ENCODE measurements at places on chromosomes 6 and 20.

DNA sequence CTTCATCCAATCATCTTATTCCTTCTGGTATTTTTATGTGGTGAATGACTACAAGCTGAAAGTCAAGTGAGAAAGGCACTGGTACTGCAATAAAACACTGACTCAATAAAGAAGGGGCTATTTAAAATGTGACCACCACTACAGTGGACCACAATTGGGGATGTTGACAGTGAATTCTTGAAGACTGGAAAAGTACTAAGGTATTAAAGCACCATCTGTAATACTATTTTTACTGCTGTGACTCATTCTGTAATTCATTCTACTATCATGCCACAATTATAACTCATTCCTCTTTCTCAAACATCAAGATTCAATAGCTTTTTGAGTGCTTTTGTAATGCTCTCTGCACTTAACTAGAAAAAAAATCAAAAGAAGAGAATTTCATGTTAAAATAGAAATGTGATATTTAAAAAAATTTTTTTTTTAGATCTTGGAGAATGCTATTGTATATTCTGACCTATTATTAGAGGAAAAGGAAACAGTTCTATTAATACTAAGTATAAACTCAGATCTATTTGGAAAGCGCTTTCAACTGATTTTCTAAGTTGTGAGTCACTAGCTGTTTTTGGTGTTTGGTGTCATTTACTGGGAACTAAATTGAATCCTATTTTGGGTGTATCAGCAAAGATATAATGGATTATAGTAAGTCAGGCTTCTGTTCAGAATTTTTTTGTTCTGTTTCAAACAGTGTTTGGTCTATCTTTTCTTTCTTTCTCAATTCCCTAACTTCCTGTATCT, 104.7 kb upstream of the TMEM170B start:
- DNase-seq, result no peak

GRCh38 chr6:149694921-149695320, 23.0 kb downstream of the LATS1 start:
- DNase-seq, result no peak

DNA sequence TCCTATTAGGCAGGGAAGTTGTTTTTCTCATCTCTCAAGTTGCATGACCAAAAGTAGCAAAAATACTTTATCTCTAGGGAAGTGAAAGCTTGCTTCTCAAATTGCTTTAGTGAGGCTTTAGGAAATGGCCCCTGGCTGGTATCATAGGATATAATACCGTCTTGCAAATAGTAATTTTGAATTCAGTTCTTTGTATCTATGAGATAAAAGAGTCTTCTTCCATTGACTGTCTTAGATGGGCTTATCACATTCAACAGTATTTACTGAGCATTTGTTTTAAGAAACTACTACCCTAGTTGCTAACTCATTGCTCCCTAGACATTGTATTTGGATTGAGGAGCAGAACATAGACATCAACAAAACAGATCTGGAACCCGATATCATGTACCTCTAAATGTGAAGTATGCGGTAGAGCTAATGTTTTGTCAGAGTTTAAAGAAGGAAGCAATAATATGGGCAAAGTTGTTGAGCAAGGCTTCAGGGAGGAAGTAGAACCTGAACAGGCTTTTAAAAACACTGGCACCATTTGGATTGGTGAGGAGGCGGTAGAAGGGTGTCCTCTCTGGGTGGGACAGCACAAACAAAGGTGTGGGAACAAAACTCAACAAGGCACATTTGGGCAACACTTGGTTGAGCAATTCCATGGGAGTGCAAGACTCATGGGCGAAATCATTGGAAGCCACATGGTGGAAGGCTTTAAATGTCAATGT, 101.5 kb downstream of the SGK1 start:
- DNase-seq, result no peak

DNA sequence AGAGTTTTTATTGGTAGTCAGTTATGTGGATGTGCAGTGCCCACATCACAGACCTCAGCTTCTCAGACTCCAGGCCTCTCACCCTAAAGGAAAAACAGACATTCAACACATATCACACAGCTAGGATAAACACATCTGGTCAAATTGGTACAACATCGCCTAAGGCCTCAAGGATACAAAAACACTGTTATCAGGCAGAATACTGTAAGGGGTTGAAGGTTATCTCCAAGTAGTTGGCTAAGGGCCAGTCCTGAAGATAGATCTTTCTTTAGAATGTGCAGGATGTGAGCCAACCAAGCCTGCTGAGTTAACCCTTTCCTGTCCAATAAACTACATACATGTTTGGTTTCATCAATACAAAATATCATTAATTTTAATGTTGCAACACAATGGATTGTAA, 308.4 kb upstream of the GJE1 start:
- no peak for DNase-seq

DNA sequence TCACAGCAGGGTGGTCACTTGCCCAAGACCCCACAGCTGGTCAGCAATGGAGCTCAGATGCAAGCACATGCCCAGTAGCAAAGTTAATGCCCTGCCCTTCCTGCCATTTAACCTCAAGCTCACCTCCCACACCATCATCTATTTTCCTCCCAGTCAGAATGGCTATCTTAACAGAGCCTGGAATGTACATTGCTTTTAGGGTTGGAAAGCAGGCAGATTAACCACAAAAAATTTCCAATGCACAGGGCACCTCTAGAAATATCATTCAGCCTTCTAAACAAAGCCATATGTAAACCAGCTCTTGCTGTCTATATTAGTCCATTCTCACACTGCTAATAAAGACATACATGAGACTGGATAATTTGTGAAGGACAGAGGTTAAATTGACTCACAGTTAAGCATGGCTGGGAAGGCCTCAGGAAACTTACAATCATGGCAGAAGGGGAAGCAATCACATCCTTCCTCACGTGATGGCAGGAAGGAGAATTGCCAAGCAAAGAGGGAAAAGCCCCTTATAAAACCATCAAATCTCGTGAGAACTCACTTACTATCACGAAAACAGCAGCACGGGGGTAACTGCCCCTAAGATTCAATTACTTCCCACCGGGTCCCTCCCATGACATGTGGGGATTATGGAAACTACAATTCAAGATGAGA, 106.9 kb downstream of the FYN start:
- DNase-seq, result no peak

DNA sequence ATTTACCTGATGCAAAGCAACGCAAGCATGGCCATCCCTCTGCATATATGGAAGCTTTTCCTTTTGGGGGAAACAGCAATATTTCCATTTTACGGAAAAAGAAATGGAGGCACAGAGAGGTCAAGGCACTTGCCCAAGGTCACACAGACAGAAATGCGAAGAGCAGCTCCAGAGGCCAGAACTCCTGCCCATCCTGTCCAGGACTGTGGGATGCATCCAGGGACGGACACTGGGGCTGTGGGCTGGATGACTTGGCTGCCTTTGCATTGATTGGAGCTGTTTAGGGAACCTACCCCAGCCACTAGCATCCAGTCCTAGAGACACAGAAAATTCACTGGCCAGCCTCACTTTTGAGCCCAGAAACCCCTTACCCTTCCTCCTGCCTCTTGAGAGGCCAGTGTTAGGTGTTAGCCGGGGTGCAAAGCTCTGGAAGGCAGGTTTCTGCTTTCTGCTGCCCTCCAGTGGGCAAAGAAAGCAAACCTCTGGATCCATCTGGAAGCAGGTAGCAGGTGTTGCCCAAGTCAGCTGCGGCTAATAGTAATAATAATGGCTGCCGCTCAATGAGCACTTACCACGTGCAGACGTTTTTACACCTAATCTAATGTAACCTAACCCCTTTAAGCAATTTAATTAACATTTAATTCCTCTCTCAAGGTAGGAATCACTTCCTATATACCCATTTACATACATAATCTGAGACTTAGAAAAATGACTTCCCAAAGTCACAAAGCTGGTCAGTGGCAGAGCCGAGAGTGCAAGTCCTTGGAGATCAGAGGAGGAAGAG, 31.7 kb upstream of the CCN5 start:
- peak; percentile 61 for DNase-seq

DNA sequence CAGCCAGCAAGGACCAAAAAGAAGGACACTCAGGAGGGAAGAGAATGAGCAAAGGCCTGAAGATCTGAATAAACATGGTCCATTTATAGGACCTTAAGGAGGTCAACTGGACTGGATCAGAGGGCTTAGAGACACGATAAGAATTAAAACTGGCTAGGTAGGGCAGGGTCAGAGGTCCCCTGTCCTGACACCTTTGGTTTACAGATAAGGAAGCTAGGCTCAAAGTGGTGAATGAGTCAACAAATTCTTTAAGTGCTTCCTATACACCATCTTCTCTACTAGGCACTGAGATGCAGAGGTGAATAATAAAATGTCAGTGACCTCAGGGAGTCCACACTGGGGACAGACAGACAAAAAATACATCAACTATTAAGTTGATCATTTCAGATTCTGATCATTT, 70.3 kb downstream of the HIVEP2 start:
- no peak for DNase-seq

DNA sequence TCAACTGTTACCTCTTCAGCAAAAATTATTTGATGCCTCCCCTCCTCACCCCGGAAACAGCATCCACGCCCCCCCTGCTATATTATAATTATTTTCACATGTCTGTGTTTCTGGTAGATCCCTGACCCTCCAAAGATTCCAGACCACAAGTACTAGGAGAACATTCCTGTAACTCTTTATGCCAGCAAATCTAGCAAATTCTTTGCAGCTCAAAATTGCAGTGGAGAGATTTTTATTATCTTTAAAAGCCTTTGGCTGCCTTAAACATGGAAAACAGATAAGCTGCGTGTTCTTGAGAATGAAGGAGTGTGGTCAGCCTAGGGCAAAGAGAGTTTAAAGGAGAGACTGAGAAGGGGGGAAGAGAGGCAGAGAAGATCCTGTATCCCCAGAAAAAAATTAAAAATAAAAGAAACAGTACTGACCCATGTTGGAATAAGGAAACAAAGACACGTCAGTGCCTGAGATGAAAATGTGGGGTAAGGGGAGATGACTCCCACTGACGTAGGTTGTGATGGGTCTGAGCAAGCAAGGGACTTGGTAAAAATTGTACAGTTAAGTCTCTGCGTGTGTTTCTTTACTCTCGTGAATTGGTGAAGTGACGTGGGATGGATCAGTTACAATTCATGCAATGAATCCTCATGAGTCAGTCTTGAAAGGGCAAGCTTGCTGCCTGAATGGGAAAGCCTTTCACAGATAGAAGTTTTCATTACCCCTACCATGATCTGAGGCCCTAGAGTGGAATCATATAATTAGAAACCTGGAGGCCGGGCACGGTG, 8.3 kb downstream of the ID4 start:
- DNase-seq, result no peak

DNA sequence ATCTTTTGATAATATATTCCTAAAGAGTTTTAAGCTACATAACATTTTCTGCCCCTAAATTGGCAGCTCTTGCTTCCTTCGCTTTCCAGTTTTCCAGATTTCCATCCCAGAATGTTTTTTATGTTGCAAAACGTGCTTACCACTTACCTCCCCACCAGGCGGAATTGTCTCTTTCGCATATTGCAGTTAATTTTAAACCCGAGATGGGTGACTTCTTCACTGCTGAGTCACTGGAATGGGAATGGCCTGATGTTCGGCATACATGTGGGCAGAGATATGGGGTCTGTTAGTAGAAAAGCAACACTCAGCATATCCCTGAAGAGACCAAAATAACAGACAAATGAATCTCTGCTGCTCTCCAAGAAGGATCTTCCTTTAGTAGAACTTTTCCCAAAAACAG, 491.2 kb downstream of the PREX1 start:
- no peak for DNase-seq

- peak; percentile 71 for DNase-seq
Observed at GRCh38 chr20:17558154-17558940, 11.5 kb upstream of the DSTN start.

GRCh38 chr6:70839286-70840266, 117.3 kb downstream of the B3GAT2 start:
- DNase-seq, result no peak

- DNase-seq, result no peak
Observed at GRCh38 chr6:137120748-137121147, 52.7 kb downstream of the IL22RA2 start.

GRCh38 chr6:168968228-168968627, 285.4 kb downstream of the THBS2 start:
- DNase-seq, result no peak

DNA sequence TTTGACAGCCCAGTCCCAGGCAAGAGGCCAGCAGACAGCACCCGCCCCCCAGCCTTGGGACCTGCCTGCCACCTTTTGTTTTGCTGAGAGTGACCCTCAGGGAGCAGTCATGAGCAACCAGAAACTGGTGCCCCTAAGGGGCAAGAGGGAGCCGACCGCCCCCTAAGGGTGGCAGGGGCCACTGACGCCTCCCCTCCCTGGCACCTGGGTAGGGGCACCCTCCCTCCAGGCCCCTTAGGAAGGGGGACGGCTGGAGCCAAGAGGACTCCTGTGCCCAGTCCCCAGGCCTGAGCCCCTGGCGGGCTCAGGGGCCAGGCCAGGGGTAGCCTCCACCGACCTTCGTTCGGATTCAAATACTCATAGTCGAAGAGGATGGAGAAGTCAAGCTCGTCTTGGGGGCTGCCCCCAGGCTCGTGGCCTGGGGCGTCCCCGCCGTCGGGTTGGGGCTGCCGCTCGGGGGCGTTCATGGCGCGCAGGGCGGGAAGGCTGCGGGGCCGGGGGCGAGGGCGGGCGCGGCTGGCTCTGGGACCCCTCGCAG, 417 bp downstream of the NFATC2 start:
- no peak for DNase-seq

GRCh38 chr20:20582734-20583133, 129.7 kb downstream of the RALGAPA2 start:
- no peak for DNase-seq

- DNase-seq, result no peak
Observed at GRCh38 chr6:105034470-105034869, 77.6 kb downstream of the LIN28B start.

Measured in NCI-H460 (cell line).